ENCODE measurements at places on chromosomes 7 and 10.

DNA sequence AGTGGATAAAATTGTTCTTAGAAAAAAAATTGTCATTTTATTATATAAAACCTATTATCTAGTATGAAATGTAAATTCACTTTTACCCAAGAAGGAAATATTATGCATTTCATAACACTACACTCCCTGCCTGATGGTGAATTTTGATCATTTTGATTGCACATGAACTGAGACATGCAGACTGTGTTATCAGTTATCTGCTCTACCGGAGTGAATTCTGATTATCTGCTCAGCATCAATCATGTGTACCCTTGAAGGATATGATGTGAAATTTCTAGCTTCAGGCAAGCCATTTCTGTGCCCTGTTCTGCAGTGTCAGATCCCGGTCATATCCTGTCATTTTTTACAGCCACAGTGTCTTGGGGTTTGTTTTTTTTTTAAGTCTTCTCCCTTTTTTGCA, 85.0 kb upstream of the FGL2 start:
- no peak for DNase-seq

DNA sequence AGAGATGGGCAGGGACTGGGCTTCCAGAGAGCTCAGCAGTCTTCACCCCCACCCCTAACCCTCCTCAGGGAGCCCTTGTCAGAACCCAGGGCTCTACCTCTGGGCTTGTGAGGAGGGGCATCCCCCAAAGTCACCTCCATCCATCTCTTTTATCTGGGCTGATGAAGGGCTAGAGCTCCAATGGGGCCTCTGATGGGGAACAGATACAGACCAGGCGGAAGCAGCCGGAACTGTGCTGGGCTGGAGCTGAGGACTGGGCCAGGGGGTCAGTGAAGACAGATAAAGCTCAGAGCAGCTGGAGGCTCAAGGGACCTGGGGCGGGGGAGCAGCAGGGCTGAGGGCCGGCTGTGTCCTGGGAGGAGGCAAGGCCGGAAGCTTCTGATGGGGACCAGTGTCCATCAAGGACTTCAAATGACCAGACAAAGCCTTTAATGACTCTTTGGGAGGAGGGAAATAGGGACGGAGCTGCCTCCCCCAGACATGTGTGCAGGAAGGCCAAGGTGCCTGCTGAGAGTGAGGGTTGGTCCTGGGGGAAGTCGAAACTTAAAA, 10.2 kb downstream of the KAZALD1 start:
- DNase-seq, result no peak

- DNase-seq, result no peak
These were observed 216.4 kb upstream of the DPP6 start for GRCh38 chr7:153835712-153836265.

DNA sequence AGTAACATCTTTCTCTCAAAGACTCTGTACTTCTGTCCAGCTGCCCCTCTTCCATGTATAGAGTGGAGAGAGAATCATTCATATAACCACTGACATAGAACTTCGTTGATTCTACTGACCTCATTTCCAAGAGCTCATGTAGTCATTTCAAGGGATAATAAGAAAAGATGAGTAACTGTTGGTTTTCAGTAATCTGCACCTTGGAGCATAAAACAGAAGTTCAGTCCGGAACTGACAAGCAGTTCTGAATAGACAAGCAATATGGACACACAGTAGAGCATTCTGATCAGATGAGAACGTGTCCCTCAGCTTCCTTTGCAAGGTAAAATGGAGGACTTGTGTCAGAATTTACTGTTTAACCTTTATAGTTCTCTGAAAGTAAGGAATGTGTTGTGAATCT, 847.1 kb downstream of the REEP3 start:
- no peak for DNase-seq

Measured in activated T-helper 2 cell treated with anti-CD3 and anti-CD28 coated beads, Interferon-gamma antibody, Interleukin-2, Interleukin-4, amounts not matched to agents 10 μg/mL and 5 μg/mL and 100 μg/mL, durations not matched to agents 14 hours and 24 hours and 36 hours (primary cell).